T-cell (primary cell): ENCODE measurements at places on chromosomes 3 and 15.

- DNase-seq: no peak
Measured at GRCh38 chr3:172323894-172324610, 124.2 kb downstream of the GHSR start.

DNA sequence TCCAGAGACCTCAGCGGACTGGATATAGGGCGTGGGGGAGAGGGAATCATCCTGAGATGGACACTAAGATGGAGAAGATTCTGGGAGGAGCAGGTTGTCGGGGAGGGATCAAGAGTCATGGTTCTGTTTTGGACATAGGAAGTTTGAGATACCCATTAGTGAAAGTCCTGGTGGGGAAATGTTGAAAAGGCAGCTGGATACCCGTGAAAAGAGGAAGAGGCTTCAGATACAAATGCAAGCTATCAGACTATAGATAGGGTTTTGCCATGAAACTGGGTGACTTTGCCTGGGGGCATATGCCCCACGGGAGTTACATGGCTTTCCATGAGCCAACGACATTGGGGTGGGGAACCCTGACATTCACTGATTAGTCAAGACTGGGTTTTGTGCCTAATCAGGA lies 1.1 kb upstream of the GPR62 start:
- DNase-seq: no peak

- DNase-seq: no peak
Measured at GRCh38 chr15:65931221-65931620, 61.9 kb downstream of the RAB11A start.

GRCh38 chr3:60344340-60344739 lies 906.9 kb downstream of the FHIT start:
- DNase-seq: no peak

DNA sequence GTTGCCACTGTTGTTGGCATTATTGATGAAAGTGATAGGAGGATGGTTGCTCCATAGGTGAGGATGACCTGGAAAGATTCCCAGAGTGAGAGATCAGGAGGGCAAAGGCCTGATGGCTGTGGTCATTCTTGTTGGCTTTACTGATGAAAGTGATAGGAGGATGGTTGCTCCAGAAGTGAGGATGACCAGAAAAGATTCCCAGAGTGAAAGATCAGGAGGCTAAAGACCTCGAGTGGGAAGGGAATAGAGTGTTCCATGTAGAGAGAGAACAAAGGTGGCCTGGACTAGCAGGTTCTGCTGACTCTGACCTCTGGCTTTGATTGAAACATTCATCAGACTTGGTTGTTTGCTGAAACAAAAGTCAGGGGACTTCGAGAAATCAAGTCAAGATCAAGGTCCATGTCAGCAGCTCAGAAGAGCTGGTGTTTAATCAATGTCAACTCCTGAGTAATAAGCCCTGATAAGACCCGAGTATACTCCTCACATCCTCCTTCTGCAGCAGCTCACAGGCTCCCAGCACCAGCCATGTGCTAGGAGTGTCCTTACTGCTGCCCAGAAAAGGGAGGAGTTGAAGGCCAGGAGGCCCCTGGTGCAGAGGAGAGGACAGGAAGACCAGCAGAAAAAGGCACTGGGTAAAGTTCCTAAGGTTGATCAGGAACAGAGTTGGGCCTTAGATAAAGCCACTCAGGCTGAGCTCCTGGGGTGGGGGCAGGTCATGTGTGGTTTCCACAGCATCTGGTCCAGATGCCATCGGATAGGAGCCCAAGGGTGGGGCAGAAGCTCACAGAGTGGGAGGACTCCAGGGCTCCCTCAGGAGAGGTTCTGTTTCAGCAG lies 19.9 kb downstream of the CYP8B1 start:
- DNase-seq: no peak

DNA sequence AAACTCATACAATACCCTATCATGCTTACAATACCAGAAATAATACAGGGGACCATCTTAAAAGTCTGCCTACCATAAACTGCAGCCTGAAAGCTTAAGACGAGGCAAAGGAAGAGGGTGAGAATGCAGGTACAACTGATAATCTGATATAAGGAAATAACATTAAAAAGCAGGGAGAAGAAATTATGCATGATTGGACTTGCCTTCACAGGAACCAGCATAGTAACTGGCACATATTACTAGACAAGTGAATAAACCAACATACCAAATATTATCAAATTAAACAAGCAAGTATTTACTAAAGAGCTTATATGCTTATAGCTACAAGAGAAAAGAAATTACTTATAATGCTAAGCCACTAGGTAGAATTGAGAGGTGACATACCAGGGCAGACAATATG lies 18.7 kb downstream of the ANKRD28 start:
- DNase-seq: no peak
